SHP77 (cell line): ENCODE measurements at places on chromosomes 4 and X.

DNA sequence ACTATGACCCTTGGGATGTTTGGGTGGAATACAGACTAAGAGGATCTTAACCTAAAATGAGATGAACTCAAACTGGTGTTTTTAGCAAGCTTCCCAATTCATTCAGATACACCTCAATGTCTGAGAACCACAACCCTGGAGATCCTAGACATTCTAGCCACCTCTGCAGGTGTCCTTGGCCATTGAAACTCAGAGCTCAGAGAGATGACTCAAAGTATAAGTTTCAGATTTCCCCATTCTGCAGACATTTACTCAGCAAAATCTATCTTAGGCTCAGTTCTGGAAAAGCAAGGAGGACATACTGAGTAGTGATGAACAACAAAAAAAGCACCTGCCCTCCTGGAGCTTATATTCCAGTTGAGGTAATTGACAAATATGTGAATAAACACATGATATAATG lies 47.8 kb downstream of the COMMD8 start:
- no peak for DNase-seq

DNA sequence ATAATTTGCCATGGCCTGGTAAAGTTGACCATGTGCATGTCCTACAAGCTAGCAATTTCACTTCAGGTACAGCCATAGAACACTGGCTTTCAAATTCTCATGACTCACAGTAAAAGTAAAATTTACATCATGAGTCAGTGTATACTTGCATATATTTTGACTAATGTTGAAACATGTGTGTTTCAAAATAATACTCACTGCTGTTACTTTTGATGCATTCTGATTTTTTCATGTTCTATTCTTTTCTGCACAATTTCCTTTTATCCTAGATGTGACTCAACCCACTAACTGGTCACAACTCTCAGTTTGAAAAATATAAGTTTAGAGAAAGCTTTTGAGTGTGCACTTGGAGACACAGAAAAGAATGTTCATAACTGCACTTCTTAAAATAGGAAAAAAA lies 365.7 kb downstream of the FGF13 start:
- DNase-seq: no peak

GRCh38 chr4:3303923-3304710 lies 11.3 kb downstream of the RGS12 start:
- no peak for DNase-seq

DNA sequence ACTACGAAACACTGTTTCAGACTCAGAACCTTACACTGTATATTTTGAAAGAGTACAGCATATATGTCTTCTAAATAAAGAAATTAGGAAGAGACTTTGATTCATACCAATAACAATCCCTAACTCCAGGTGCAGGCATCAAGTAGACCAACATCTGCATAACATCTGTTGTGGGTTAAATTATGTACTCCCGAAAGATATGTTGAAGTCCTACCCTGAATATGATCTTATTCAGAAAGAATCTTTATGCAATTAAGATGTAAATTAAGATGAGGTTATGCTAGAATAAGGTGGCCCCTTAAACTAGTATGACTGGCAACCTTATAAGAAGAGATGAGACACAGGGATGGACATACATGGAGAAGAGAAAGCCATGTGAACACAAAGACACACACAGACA lies 117.9 kb downstream of the INPP4B start:
- no peak for DNase-seq

DNA sequence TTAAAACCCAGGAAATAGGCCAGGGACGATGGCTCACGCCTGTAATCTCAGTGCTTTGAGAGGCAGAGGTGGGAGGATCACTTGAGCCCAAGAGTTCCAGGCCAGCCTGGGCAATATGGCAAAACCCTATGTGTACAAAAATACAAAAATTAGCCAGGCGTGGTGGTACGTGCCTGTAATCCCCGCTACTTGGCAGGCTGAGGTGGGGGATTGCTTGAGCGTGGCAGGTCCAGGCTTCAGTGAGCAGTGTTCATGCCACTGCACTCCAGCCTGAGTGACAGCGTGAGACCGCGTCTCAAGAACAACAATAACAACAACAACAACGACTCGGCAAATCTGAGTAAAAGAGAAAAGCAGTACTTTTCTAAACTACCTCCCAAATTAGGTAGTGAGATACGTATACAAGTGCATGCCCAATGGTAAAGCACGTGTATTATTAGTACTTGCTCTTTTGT lies 13.0 kb upstream of the NDUFC1 start:
- no peak for DNase-seq

- DNase-seq: no peak
Observed at GRCh38 chr4:139503622-139504166, 49.8 kb downstream of the RAB33B start.

DNA sequence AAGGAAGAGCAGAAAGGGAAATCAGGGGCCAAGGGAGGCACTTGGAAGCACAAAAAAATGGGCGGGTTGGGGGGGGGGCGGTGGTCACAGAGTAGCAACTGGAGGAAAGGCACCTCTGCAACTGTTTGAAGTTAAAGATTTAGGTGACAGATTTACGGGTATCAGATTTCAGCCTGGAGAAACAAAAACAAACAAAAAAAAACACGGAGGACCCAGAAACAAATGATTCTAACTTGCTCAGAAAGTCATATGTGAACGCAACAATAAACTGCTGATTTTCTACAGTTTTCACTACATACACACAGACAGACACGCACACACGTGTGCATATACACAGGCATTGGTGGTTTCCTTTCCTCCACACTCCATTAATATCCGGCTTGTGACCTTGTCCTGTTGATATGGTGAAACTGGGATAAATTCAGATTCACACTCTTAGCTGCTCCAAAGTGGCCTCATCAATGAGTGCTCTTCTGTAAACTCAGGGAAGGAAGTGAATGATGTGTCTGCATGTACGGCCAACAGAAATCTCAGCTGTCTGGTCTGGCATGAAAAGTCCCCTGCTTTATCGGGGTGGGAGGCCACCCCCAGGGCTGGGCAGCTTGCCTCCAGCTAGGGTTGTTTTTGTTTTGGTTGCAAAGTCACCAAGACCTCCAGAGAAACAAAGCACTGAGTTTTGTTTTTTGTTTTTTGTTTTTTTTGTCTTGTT lies 54.3 kb downstream of the CHST7 start:
- DNase-seq: no peak

DNA sequence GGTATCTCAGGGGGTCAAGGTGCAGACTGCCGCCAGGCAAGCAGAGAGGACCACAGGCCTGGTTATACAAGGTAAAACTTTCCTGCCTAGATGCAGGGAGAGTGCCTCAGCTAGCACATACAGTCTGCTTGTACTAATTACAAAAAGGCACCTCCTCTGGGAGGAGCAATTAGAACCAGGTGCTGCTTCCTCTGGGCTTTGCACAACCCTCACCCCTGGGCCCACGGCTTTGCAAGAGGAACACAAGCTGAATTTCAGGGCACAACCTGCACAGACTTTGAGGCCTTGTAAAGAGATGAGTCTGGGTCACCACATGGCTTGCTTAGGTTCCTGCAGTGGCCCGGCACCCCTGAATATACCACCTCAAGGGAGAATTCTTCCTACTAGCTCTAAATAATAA lies 9.2 kb upstream of the CITED1 start:
- no peak for DNase-seq

DNA sequence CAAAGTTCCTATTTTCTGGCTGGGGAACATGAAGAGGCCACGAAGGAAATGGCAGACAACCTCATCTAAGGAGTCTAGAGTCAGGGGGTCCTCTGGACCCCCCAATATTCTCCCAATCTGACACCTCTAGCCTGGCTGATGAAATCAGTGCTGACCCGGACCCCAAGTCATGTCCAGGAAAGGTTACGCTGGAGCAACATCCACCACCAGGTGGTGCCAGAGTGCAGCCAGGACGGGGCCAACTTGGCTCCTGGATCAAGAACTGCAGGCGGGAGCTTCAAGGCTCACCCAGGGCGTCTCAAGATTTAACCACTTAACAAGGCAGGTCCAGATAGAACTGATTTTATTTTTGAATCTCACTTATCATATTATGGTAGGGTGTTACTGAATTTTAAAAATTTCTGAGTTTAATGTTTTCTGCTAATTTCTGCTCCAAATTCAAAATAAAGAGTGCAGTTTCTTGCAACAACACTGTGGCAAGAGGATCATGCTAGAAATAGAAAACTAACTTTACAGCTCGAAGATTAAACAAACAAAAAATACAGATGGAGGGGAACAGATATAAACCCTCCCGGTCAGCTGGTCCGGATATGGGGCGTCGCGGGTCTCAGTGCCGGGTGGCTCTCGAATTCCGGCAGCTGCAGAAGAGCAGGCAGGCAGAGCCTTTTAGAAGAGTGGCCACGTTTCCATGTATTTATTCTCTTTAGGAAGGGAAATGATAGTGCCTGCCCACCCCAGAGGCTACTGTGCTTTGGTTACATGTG lies 135.5 kb downstream of the AFAP1 start:
- peak; percentile 16 for DNase-seq

DNA sequence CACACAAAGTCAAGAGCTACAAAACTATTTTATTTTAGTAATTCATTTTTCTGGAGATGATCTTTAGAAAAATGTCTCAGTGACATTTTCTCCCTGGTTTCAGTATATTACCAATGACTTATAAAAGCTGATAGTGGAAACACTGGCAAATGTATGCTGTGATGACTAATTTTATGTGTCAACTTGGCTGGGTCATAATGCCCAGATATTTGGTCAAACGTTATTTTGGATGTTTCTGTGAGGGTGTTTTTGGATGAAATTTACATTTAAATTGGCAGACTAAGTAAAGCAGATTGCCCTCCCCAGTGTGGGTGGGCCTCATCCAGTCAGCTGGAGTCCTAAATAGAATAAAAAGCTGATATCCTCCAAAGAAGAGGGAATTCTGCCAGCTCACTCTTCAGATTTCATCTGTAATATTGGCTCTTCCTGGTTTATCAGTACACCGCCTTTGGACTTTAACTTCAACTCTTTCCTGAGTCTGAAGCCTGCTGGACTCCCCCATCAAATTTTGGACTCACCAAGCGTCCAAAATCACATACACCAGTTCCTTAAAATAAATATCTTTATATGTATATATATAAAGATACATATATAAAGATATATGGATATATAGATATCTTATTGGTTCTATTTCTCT lies 31.2 kb upstream of the RAB40A start:
- no peak for DNase-seq

- DNase-seq: no peak
Observed at GRCh38 chr4:954211-955020, 19.0 kb downstream of the DGKQ start.

DNA sequence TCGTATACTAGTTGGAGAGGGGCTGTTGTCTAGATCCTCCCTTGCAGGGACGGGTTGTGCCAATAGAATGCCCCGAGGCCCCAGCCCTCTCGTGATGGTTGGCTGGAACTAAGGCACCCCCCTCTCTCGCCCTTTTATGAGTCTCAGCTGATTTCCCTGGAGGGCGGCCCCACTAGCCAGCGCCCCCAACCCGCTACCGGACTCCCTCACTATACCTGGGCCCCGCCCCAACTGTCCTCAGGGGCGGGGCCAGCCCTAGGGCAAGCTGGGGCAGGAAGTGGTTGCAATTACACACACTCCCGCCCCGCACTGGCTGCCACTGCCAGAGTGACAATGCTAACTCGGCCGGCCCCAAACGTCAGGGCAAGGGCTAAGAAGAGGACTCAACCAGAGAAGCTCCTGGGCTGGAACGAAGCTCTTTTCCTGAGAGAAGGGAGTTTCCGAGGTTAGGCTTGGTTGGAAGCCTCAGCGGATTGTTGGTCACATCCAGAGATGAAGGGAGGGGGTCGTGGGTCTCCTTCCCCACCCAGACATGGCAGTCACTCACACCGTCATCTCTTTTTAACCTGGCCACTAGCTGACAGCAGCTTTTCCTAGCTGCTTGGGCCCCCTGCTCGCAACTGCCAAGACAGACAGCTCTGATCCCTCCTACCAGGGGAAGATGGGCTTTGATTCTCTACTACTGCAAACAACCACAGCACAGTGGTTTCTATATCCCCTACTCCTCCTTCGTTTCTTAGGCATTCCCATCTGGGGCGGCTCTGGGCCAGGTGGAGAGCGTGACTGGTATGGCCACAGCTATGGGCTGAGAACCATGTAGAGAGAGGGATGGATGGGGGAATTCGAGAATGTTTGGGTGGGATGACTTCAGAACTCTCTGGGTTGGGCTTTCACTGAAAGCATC lies 21.0 kb upstream of the BCORL1 start:
- DNase-seq: peak; percentile 29

GRCh38 chr4:26094911-26095310 lies 180.9 kb downstream of the SMIM20 start:
- no peak for DNase-seq

DNA sequence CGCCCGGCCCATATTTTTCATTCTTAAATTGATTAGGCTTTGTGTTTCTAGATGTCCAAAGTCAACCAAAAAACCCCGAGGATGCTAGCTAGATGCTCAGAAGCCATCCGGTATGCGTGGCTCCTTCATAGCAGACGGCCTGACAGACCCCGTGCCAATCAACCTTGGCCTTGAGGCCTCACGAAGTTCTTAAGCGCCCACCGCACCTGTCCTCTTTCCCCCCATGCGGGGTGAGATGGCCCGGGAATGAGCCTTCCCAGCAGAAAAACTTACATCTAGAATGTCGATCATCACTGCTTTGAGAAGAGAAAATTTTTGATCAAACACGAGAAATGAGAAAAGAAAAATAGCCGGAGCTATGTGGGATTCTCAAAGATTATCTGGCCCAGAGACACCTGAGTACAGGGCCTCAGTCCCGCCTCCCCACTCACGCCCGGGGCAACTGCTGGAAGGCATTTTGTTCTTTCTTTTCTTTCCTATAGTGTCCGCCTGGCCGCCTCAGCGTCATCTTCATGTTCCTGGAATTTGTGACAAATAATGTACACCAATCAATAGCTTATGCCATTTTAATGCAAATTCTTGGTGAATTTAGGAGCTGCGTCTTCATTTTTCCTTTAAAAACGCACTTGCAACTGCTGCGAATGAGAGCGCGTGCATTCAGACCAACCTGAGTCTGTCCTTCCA lies 1.6 kb upstream of the NAT8L start:
- no peak for DNase-seq

- peak; percentile 7 for DNase-seq
Observed at GRCh38 chr4:185665655-185666054, 130.3 kb upstream of the PDLIM3 start.

DNA sequence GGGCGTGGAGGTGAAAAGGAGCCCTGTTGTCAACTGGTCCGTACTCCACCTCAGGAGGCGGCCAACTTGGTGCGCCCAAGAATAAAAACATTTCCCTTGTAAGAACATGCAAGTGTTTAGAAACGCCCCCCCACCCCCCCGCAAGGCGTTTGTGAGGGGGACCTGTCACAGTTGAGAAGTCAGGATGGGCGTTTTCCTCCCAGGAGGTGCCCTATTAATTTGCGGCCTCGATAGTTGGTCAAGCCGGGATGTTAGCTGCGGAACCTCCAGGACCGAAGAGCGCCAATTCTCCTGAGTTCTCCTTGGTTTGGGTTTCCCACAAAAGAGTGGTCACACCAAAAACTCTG lies 651 bp upstream of the SAP30 start:
- no peak for DNase-seq

- no peak for DNase-seq
Observed at GRCh38 chr4:52704133-52704532, 45.0 kb upstream of the USP46 start.

- no peak for DNase-seq
Observed at GRCh38 chr4:144681806-144682205, 35.9 kb downstream of the HHIP start.
